ENCODE measurements at places on chromosomes 4 and X.

- no peak for DNase-seq
Observed at GRCh38 chr4:166972071-166972470, 262.2 kb downstream of the SPOCK3 start.

- peak; percentile 51 for DNase-seq
Observed at GRCh38 chrX:49172280-49172780, 632 bp downstream of the PLP2 start.

DNA sequence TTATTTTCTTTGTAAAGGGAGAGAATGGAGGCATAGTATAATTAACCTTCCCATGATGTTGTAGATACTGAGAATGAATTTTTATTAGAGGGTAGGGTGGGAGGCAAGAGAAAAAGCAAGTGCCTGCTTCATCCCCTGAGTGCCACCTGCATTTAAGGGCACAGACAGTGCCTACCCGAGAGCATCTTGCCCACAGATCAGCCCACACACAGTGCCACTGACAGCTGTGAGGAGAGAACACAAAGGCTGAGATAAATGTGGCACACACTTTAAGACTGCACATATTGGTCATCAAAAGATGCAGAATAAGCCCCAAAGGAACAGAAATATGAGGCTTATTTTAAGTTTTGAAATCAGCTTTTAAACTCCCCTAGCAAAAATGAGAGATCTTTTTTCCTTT lies 250.8 kb downstream of the SLC39A8 start:
- no peak for DNase-seq

GRCh38 chr4:76449833-76450232 lies 14.8 kb downstream of the SHROOM3 start:
- DNase-seq, result no peak

DNA sequence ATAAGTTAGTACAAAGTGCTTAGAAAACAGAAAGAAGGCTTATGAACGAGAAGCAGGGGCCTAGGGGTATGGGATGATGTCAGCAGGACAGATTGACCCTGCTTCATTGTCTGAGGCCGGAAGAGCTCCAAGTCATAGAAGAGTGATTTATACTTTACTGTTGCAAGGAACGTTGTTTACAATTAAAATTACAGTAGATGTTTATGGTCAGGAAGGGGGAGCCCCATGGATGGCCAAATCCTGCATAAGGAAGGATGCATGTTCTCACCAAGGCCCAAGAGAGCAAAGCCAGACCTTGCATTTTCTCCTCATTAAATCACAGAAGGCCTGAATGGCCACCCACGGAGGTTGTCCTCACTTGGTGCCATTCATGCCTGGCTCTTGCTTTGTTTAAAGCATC lies 115.3 kb downstream of the LDB2 start:
- DNase-seq, result no peak

DNA sequence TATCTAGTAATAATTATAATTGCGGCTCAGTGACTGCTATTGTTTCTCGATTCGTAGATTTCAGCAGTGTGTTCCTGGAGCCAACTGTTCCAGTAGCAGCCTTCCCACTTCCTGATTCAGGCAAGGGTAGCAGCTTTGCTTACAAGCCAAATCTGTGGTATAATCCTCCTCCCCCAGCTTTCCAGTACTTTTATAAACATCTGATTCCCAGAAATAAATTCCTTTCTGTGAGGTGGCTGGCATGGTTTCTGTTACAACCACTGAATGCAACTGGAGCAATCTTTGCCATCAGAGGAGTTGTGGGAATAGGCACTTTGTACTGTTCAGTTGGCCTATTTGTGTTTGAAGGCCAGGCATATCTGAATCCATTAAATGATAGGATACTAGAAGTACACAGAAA lies 80.0 kb downstream of the GLRA3 start:
- no peak for DNase-seq
